ENCODE measurements at places on chromosomes 11 and 22.

- no peak for DNase-seq
Observed at GRCh38 chr11:60566776-60567175, 51.6 kb downstream of the MS4A13 start.

- no peak for DNase-seq
Observed at GRCh38 chr11:57180964-57181363, 789 bp upstream of the LRRC55 start.

DNA sequence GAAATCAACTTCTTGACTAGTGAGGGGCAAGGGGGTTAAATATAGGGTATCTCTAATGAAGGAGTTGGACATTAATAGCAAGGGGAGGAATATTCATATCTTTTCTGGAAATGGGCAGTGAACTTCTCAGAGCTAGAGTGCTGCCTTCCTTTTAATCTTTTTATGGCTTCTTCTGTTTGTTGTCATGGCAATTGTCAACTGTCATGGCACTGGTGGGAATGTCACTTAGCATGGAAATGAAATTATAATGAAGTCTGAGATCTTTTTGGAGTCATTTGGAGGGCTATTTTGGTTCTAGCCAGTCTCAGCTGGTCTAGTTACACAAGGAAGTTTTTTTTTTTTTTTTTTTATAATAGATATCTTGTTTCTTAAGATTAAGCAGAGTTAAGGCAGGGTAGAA, 250.2 kb downstream of the AASDHPPT start:
- DNase-seq, result no peak

- DNase-seq, result no peak
Observed at GRCh38 chr11:68373815-68374501, 61.6 kb downstream of the LRP5 start.

DNA sequence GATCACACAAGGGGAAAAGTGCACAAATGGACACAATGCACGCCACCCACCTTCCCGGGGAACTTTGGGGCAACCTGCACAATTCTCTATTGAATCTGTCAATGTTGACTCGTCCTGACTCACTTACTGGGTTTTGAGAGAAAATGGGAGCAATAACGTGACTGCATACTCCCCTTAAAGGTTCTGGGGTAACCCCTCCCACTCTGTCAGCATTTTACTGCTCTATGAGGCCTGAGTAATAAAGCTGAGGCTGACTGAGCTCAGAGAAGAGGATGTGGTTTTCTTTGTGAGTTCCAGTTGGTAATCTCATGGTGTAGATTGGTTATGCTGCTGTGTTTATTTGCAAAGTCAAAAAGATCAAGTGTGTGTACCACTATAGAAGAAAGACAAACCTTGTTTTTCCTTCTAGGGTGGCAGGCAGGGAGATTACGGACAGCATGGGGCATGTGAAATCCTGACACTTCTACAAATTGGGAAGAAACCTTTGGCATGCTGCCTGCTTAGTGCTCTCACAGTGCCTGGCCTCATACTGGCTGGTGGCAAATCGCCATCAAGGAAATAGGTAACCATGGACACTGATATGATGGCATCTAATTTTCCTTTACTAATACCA, 16.1 kb upstream of the APOA1 start:
- peak; percentile 70 for DNase-seq

DNA sequence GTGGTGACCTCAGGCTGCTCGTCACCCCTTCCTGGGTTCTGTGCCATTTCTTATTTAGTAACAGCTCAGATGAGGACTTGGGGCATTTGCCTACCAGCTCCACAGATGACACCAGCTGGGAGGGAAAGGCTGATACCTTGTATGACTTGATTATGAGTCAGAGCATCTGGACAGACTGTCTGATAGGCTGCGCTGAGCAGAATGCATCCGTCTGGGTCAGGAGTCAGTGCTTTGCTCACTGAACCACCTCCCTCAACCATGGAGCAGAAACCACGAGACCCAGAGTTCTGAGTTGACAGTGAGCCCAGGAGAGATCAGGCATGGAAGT, 6.8 kb downstream of the ST14 start:
- DNase-seq, result peak; percentile 89

- peak; percentile 76 for DNase-seq
Observed at GRCh38 chr22:36470162-36470993, 11.1 kb downstream of the TXN2 start.

DNA sequence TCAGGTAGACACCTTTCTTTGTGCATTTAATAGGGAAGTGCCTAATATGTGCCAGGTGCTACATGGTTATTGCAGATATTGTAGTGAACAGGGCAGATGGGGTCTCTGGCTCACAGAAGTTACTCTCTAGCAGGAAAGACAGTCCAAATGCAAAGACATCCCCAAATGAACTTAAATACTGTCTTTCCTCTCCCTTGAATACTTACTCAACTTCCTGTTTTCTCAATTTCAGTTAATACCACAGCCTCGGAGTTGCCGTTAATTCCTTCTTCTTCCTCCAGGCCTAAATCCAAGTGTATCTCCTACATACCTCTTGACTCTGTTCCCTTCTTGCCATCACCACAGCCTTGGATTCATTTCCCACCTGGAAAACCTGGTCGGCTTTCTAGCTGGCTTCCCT, 134.3 kb upstream of the SESN3 start:
- DNase-seq, result no peak

DNA sequence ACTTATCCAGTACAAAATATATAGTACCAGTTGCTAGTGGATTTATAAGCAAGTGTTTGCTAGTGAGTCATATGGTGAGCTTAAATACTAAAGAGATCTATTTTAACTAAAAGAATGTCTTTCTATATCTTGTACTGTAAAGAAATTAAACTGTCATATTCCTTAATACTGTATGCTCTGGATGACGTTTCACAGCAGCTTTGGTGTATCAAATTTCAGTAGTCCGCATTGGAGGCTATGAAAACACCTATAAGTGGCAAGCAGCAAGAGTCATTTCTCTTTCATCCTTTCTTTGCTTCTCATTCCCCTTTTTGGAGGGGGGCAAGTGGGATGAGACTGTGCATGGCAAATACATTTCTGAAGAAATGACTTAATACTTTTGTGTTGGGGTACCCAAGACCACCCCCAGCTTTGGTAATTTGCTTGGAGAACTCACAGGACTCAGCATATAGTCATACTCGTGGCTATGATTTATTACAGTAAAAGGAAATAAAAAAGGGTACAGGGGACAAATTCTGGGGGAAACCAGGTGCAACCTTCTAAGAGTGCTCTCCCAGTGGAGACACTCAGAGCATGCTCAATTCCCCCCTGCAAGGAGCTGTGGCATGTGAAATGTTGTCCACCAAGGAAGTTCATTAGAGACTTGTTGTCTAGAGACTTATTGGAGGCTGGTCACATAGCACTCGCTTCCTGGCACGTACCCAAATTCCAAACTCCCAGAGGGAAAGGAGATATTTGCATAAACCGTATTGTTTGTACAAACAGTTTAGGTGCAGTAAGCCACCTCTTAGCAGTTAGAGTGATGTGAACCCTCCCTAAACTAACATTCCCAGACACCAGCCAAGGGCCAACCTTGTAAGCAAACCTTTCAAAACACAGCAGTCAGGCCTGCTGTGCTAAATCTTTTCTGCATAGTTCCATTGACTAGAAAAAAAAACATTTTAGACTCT, 210.8 kb downstream of the PGR start:
- peak; percentile 12 for DNase-seq

DNA sequence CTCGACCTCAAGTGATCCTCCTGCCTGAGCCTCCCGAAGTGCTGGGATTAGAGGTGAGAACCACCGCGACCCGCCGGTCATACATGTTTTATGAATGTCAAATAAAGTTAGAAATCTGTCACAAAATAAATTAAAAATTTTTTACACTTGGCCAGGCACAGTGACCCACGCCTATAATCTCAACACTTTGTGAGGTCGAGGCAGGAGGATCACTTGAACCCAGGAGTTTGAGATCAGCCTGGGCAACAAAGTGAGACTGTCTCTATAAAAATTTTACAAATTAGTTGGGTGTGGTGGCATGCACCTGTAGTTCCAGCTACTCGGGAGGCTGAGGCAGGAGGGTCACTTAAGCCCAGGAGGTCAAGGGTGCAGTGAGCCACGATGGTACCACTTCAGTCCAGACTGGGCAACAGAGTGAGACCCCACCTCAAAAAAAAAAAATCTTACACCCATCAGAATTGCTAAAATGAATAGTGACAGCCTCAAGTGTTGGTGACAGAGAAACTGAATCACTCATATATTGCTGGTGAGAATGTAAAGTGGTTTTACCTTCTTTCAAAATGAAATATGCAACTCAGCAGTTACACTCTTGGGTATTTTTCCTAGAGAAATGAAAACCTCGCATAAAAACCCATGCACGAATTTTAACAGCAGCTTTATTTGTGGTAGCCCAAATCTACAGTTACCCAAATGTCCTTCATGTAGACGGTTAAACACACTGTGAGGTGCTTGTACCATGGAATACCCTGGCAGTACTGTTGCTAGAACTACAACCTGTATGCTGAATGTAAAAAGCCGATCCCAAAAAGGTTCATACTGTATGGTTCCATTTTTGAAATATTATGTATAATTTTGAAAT, 55.4 kb downstream of the MED15 start:
- DNase-seq, result no peak

DNA sequence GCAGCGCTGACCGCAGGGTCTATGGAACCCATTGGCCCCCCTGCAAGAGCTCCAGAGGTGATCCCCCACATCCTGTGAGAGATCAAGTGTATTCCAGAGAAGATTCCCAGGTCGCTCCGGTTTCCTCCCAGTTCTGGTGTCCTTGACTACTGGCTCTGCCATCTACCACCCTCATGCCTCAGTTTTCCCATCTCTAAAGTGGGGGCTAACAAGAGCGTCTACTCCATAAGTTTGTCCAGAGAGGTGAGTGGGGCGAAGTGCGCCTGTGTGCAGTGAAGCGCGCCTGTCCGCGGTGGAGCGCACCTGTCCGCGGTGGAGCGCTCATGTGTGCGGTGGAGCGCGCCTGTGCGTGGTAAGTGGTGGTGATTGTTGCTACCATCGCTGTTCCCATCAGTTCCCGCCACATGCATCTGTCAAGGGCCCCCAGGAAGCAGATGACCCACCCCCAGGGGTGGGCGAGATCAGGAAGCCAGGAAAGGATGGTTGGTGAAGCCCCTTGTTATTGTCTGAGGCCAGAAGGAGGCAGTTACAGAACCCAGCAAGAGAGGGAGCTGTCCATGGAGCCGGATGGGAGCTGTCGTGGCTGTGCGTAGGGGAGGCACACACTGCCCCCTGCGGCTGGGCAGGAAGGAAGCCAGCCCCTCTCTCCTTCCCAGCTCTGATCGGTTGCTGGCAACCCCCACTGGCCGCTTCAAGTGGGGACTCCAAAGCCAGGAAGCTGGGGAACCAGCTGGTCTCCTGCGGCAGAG, 73.2 kb upstream of the FGF3 start:
- DNase-seq, result no peak

- no peak for DNase-seq
Observed at GRCh38 chr22:42436404-42436803, 4.2 kb upstream of the NFAM1 start.

DNA sequence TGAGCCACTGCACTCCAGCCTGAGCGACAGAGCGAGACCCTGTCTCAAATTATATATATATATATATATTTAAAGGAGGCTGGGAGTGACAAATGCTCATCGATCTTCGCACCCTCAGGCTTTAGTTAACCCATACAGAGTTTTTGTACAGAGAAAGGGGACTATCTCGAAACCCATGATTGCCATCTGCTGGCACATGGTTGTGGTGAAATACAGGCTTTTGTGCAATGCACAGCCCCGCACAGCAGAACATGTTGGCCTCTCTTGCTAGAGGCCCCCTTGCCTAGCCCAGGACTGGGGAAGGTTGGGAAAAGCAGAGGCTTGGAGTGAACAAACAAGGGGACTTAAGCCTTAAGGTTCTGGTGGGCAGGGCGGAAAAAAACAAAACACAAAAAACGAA, 3.6 kb downstream of the MYBPC3 start:
- DNase-seq, result peak; percentile 60

DNA sequence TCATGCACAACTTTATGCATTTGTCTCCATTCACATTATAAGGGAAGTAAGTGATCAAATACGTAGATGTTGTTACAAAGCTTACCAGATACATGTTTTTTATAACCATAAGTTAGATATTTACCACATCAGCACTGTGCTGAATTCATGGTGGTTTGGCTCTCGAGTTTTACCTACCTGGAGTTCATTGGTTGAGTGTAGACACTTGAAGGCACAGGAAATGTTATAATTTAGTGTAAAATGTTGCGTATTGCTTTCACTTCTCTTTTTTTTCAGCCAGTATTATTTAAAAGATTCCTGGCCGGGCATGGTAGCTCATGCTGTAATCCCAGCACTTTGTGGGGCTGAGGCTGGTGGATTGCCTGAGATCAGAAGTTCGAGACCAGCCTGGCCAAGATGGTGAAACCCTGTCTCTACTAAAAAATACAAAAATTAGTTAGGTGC, 53.1 kb upstream of the GRK2 start:
- no peak for DNase-seq

GRCh38 chr11:8867035-8867434, 44.0 kb upstream of the AKIP1 start:
- peak; percentile 46 for DNase-seq

- DNase-seq, result no peak
Observed at GRCh38 chr11:131712897-131713296, 342.5 kb downstream of the NTM start.

- DNase-seq, result no peak
Observed at GRCh38 chr11:72250661-72251464, 6.9 kb upstream of the PHOX2A start.

- DNase-seq, result no peak
Observed at GRCh38 chr22:44145544-44145943, 35.2 kb upstream of the PARVG start.

GRCh38 chr11:110903378-110903777, 191.1 kb upstream of the ARHGAP20 start:
- no peak for DNase-seq

GRCh38 chr11:121347813-121348212, 55.2 kb downstream of the SC5D start:
- no peak for DNase-seq

DNA sequence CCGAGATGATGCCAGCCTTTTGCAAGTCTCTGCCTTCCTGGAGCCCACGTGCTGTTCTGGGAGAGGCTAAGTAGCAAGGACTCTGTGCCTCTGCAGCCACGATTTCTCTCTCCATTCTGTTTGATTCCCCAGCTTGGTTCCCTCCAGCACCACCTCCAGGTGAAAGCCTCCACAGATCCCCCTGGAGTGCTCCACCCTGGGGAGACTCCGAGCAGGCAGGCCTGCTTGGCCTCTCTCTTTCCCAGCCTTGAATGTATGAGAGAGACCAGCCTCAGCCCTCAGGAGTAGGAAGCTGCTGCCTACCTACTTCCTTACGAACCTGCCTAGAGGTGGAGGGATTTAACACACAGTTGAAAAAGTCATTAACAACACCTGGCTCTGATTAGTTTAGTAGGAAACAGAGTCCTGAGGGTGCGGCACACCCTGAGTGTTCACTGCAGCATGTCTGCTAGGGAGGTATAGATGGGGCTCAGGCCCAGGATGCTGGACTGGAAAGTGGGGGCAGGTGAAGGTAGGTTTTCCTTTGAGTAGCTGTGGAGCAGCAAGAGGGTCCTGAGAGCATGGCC, 22.5 kb downstream of the TMPRSS5 start:
- no peak for DNase-seq

- DNase-seq, result no peak
Observed at GRCh38 chr11:64661146-64661545, 61.9 kb downstream of the NRXN2 start.

GRCh38 chr11:10641912-10642697, 51.5 kb downstream of the IRAG1 start:
- no peak for DNase-seq

GRCh38 chr11:67674442-67674871, at the start of gene ALDH3B2:
Gene ALDH3B2 (minus strand): TSS chr11:67674623. CDS start chr11:67666935, 7,688 bp downstream.
- no peak for DNase-seq
